GM13977 (cell line): ENCODE measurements at places on chromosomes 3 and 15.

DNA sequence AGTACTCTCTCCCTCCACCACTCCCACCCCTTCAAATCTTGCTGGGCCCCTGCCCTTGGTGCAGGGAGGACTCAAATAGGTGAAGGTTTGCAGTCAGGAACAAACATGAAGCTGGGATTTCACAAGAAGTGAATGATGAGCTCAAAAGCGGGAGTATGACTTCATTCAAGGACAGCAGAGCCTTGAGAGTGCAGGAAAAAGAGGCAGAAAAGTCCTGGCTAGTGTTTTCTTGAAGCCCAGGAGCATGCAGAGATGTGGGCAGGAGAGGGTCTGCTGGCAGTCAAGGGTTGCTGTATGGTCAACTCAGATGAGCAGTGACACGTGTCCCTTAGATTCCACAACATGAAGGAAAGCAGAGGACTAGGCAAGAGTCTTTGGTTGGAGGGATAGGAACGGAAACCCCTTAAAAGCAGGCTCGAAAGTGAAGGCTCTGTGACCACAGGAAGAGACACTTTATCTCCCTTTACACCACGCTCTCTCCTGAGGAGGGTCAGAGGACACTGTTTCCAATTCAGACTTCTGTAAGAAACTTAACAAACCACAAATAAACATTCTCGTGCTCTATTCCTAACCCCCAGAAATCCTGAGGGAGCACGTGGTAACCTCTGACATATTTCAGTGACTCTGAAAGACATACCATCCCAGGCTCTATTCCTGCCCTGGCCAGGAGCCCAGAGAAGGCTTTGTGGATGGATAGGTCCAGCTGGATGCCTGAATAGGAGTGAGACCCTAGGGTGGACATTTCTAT, 168.0 kb upstream of the NDN start:
- no peak for DNase-seq

- no peak for DNase-seq
Measured at GRCh38 chr3:12420393-12420792, 63.9 kb upstream of the TSEN2 start.

GRCh38 chr15:96418146-96418545, 87.6 kb downstream of the NR2F2 start:
- no peak for DNase-seq

GRCh38 chr3:38907426-38907825, 91.4 kb upstream of the SCN10A start:
- DNase-seq: no peak

- DNase-seq: peak; percentile 63
Measured at GRCh38 chr3:48655606-48656005, 7.1 kb downstream of the CELSR3 start.

GRCh38 chr15:79820820-79821219, 76.0 kb downstream of the MTHFS start:
- DNase-seq: no peak

DNA sequence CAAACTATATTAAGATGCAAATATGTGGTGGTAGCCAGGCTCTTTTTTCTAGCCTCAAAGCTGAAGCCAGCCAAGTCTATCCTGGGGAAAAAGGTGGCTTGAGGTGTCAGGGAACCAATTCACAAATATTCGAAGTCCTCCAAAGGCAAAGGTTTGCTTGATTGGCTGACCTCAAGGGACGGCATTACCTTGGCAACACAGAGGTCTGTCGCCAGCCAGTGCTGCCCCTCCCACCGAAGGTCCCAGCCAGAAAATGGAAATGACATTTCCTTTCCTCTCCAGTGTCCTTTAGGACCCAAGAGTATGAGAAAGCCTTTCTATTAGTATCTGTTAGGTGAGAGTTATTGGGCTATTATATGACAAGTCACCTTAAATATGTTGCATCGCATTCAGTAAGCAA, 96.0 kb upstream of the LIMD1 start:
- DNase-seq: no peak

GRCh38 chr3:126040386-126040785, 43.5 kb downstream of the SLC41A3 start:
- DNase-seq: no peak

DNA sequence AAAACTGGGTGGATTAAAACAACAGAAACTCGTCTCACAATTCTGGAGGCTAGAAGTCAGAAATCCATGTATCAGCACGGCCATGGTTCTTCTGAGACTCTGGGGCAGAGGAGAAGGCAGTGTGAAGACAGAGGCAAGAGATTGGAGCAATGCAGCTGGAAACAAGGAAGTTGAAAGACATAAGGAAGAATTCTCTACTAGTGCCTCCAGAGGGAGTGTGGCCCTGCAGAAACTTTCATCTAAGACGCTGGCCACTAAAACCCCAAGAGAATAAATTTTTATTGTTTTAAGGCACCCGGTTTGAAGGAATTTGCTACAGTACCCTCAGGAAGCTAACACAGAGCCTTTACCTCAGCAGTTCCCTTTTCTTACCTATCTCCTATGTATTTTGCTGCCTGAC, 1012.2 kb upstream of the CADM2 start:
- no peak for DNase-seq

- peak; percentile 42 for DNase-seq
Measured at GRCh38 chr3:127844326-127844942, 22.1 kb upstream of the MGLL start.

DNA sequence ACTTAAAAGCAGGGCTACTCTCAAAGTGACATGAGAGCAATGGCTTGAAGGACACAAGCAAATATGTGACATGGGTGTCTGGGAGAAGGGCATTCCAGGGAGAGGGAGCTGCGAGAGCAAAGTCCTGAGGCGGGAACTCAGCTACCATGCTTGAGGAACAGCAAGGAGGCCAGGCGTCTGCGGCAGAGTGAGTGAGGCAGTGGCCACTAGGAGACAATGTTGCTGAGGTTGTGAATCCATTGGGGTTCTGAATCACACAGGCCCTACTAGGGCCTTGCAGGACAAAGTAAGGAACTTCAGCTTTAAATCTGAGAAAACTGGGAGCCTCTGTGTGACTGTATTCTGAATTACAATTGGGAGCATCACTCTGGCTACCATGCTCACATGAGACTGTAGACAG, 94.1 kb upstream of the PRICKLE2 start:
- DNase-seq: no peak

GRCh38 chr15:91895051-91895450, 41.5 kb downstream of the SLCO3A1 start:
- no peak for DNase-seq

DNA sequence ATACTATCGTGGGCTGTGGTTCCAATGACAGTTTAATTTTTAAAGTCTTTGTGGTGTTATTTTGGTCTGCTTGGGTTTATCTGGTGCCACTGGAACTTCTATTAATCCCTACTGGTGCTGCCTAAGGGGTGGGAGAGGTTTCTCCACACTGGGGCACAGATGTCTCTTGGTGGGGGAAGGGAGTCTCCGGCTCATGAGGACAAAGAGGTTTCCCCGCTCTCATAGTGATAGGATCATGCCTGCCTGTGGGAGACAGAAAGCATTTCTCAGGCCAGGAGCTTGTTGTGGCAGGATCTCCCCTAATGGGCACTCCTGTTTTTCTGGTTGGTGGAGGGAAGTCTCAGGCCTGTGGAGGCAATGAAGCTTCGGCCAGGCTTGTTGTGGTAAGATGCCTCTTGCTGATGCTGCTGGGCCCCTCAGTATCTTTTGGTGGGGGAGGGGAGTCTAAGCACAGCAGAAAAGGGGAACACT, 84.3 kb upstream of the THRB start:
- no peak for DNase-seq

- DNase-seq: peak; percentile 38
Measured at GRCh38 chr3:29004885-29005599, 275.8 kb upstream of the RBMS3 start.

- DNase-seq: no peak
Measured at GRCh38 chr3:177521305-177521704, 324.0 kb upstream of the TBL1XR1 start.

GRCh38 chr3:72520690-72521308, 327.4 kb downstream of the SHQ1 start:
- peak; percentile 42 for DNase-seq

DNA sequence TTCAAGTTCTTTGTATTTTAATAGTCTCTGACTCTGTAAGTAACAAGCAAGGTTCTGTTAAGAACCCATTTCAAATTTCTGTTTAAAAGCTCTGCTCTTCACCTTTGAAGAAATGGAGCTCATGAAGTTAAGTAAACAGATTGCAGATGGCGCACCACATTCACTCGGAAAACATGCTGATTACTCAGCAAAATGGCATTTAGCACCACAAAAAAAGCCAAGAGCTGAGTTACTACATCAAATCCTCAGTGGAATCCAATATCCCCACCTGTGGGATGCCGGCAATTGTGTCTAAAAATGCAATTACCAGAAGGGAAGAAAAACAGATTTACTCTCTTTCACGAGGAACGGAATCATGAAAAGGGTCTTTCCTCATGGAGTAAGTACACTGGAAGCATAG, 758.0 kb downstream of the NTRK3 start:
- DNase-seq: no peak

DNA sequence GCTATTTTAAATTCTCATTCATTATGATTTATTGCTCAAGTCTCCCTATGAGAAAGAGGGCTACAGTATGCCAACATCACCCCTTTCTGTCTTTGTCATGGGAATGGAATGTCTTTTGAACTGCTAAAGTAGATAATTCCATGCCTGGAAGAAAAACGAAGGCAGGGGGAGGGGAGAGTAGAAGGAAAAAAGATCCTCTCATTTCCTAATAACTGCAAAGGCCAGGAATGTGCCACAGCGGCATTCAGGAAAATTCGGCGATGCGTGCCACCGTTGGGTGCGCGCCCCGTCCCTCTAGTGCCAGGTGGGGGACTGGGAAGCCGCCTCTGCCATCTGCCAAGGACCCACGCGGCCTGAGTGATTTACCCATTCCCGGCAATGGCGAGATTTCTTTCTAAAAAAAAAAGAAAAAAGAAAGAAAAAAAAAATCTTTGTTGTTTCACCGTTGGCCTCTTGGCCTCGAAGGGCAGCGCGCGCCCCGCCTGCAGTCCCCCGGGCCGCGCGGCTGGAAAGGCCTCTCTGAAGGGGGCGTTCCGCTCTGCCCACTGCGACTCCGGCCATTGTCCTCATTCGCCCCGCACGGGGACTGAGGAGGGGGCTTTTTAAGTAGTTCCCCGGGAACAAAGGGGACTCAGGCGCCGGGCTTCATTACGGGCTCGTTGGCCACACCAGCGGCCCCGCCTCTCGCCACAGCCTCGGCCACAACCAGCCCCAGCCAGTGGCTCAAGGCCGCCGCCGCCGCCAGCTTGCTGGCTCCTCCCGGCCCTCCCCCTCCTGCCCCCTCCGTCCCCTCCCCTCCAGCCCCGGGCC, 54.5 kb downstream of the CPN2 start:
- no peak for DNase-seq

DNA sequence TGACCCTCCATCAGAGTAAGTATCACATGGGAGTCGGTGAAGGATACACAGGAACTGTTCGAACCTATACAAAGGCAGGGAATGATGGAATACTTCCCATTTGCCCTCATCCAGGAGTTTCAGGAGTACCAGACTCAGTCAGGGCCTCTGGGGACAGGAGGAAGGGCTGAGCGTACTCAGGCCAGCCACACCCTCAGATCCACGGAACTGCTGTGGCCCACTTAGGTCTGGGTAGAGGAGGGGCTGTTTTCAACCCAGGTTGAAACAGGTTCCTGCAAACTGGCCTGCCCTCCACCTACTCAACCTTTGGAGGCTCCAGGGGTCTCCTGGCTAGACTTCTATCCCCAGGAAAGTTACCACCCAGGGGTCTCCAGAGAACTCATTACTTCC, 6.7 kb upstream of the IGDCC3 start:
- DNase-seq: no peak
